ENCODE measurements at places on chromosomes 1 and 21. TPM values are rescaled to one million over a fixed set of nuclear protein-coding genes. Genes with fewer than 3 reads are reported as not detected.

The PDZK1IP1 gene
- not detected for total RNA-seq

The KIF14 gene
- 8.8 TPM for total RNA-seq

The GBP4 gene
- 0.32 TPM for total RNA-seq

The CACNA1S gene
- total RNA-seq: not detected

The OLFM3 gene
- total RNA-seq: not detected

The FCRL5 gene
- total RNA-seq: not detected

The MPL gene
- total RNA-seq: not detected

The TFAP2E gene
- total RNA-seq: 0.42 TPM

The EFNA1 gene
- 0.37 TPM for total RNA-seq

The TMPRSS15 gene
- not detected for total RNA-seq

The CXADR gene
- total RNA-seq: 2.0 TPM
